Activated naive CD4-positive, alpha-beta T cell treated with anti-CD3 and anti-CD28 coated beads, Interleukin-2, amount 50 U/mL, for 16 hours (primary cell): ENCODE measurements at places on chromosomes 3 and 15.

DNA sequence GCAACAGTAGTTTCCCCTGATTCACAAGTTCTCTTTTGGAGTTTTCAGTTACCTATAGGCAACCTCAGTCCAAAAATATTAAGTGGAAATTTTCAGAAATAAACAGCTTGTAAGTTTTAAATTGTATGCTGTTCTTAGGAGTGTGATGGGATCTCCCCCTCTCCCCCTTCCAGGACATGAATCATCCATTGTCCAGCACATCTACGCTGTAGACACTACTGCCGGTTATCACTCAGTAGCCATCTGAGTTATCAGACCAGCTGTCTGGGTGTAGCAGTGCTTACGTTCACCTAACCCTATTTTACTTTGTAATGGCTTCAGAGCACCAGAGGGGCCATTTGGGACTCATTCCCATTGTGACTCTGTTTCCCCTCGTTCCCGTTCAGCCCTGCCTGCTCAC is 96.7 kb upstream of the PLXNA1 start:
- DNase-seq: no peak

DNA sequence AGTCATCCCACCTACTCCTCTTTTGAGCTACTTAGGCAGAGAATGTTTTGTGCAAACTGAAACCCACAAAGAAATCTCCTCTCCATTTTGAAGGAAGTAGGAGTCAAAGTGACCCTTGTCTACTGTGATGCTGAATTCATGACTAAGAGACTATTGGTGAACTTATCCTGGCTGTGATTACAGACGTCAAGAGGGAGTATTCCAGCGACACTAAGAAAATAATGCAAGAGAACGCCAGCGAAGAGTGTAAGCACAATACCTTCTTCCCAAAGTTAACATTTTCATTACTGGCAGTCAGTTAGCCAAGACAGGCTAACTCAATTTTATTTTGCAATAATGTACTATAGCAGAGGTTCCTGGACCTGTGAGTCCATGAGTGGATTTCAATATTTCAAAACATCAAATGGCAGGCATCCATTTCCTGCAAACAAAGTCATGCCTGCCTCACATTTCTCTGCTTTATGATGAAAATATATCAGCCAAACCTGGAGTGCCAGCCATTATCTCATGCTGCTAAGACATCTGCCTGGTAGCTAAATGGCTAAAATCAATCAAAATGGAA is 59.0 kb downstream of the CTNNB1 start:
- DNase-seq: no peak

DNA sequence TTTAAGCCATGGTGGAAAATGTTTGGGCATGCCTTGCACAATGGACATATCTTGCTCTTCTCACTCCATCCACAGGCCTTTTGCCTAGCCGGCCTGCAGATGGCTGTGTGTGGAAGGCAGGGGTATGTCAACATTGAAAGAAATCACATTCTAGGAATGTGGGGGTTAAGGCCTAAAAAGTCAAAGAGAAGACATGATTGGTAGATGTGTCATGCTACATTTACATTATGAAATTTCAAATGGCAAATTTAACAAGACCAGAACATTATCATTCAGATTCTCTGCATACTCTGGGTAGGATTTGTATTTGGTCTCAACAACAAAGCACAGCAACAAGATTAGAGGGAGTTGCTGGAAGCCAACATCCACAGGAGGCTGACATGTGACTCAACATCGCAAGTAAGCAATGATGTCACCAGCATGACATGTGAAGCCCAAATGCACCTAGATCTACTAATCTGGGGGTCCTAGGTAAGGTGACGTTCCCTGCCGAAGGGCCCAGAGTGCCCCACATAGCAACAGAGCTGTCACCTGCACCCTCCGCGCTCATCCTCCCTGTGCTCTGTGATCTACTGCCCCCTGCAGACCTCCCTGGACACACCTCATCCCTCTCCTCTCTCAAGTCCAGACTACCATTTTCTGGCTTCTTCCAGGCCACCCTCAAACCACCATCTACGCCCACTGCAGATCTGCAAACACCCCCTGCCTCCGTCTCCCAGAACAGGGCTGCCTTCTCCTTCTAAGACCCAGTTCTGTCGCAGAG is 39.4 kb downstream of the CLDN18 start:
- DNase-seq: no peak

GRCh38 chr3:197362081-197362480 is 63.7 kb upstream of the DLG1 start:
- DNase-seq: no peak

DNA sequence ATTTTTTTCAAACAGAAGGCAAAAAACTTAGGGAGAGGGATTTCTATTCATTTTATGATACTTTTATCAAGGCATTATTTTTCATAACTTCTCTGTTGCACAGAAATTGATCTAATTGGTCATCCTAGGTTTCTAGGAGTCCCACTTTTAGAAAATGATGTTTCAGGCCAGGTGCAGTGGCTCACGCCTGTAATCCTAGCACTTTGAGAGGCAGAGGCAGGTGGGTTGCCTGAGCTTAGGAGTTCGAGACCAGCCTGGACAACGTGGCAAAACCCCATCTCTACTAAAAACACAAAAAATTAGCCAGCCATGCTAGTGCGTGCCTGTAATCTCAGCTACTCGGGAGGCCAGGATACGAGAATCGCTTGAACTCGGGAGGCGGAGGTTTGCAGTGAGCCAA is 2.8 kb downstream of the LACTB start:
- no peak for DNase-seq

GRCh38 chr3:122929188-122930062 is 98.1 kb downstream of the SEMA5B start:
- no peak for DNase-seq

DNA sequence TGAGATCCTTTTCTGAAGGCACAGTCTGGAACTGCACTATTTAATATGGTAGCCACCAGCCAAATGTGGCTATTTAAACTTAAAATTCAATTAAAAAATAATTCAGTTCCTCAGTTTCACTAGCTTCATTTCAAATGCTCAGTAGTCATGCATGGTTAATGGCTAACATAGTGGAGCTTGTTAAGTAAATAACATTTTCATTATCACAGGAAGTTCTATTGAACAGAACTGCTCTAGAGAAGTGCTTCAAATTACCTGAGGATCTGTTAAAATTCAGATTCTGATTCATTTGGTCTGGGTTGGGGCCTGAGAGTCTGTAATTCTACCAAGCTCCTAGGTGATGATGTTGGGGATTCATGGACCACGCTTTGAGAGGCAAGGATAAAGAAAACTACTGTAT is 109.6 kb upstream of the THRB start:
- no peak for DNase-seq

DNA sequence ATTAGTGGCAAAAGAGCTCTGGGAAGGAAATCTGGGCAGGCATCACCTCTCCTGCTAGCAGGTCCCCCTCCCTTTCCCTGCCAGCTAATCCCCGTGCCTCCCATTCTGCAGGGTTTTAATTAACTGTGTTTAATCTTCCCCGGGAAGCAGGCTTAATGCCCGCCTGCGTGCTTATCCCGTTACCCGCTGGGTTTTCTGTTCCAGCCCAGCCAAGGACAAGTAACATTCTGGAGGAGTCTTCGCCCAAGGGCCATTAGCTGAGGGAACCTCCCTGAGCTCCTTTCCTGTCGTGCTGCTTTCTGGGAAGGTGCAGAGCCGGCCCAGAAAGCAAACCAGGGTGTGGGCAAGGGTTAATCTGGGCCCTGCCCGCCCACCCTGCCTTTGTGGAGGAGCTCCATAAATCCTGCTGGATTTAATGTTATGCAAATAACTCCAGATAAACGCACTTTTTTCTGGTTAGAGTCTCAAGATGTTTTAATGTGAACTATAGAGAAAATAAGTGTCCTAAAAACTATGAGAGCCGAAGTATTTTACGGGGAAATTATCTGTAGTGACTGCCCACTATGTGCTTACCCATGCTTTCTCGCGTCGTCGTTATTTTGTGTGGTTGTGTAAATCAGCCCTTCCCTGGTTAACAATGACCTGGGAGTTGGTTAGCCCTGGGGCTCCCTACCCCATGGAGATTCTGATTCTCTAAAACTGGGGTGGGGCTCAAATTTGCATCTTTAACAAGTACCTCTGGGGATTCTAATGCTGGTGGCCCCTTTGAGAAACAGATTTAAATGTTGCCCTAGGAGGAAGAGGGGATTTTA is 25.9 kb downstream of the TRIM71 start:
- DNase-seq: no peak

GRCh38 chr15:40477642-40478327 is 7.0 kb downstream of the CHST14 start:
- DNase-seq: no peak

DNA sequence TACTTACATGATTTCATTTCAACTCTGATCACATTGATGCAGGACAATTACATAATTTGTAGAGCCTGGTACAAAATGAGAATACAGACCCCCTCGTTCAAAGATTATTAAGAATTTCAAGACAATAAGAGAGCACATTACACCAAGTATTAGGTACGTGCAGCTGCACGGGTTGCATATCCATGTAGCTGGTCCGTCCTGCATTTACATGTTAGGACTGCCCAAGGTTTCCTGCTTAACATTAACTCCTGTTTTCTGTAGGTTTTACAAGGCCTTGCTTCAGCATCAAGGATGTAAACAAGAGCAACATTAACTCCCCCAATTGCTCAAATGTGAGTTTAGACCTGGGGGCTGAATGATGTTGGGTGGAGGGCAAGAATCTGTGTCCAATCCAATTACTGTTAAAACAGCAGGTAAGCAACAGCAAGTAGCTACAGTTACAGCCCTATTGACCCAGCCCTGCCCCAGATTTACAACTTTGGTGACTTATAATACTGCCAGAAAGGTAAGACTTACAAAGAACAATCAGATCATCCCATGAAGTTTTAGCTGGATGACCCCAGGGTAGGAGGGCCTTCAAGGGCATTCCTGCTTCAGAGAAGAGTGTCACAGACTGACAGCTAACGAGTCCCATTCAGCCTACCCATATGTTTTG is 127.4 kb upstream of the PPP2R3A start:
- no peak for DNase-seq

GRCh38 chr3:124360563-124360962 is 368.6 kb upstream of the ROPN1 start:
- DNase-seq: no peak

DNA sequence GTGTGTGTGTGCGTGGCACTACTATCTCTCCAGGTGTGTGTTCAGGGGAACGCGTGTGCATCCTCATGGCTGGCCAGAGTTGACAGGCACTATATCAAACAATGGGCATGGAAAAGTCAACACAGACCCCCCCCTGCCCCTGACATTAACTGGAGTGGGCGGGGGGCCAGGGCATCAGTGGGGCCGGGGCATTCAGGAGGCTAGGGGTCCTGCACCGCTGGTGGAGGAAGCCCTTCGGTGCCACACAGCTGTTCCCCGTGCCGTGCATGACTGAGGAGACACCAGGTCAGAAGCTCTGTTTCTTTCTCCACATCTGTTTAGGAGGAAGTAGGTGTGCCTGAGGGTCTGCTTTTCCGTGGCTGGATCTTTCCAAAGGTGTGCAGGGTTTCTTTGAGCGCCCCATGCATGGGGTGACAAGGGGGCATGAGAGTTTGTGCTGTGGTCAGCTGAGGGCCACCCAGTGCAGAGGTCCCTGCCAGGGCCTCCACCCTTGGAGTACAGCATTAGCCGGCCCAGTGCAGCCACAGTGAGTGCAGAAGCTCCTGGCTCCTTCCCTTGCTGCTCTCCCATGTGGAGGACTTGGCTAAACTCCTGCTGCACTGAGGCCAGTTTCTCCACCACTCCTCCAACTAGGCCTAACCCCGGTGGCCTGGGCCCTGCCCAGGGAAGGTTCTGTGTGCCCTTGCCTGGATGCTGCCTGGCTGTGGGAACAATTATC is 7.5 kb downstream of the C3orf22 start:
- no peak for DNase-seq

DNA sequence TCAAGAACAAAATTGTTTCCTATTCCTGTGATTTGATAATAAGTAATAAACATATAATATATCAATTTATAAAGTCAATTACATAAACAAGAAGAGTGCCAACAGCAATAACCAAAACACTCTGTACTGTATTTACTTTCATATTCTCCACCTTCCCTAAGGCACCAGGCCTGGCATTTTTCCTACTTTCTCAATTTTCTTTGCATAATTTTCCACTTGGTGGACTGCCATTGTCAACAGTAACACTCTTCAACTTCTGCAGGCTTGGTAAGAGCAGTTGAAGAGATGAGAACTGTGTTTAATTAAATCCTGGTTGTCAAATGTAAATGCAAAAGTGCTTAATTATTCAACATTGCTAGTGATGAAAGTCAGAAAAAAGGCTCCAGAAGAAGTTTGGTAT is 229.8 kb upstream of the PLSCR5 start:
- DNase-seq: no peak

DNA sequence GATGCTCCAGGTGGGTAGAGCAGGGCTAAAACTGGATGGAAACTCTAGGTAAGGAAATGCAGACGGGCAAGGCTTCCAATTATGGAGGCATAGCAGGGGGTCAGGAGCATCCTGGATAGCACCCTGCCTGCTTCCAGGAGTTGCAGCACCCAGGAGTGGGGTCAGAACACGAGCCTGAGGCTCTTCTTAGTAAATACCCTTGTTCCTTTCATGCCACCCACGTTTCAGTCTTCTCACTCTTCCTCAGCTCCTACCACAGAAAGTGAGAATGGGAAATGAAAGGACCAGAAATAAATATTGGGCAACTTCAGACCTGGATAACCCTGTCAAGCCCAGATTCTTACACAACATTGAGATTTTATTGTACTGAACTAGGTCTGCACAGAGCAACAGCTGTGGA is 16.4 kb downstream of the CCR1 start:
- DNase-seq: no peak

DNA sequence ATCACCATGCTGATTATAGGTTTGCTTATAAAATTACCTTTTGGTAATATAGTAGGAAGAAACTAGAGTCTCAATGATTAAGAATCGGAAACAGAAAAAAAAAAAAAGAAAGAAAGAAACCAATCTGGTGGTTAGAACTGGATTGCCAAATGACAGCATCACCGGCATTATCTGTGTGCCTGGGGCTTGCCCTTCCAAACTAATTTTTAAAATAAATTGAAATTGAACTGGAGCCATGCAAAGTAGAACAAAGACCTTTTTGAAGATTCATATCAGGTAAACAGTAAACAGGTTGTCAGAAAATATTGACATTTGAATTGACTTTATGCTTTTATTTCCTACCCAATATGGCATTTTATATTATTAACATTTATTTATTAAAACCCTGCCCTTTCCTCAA is 11.2 kb upstream of the CPB1 start:
- no peak for DNase-seq

- DNase-seq: no peak
Measured at GRCh38 chr3:160870327-160870726, 114.3 kb downstream of the PPM1L start.

DNA sequence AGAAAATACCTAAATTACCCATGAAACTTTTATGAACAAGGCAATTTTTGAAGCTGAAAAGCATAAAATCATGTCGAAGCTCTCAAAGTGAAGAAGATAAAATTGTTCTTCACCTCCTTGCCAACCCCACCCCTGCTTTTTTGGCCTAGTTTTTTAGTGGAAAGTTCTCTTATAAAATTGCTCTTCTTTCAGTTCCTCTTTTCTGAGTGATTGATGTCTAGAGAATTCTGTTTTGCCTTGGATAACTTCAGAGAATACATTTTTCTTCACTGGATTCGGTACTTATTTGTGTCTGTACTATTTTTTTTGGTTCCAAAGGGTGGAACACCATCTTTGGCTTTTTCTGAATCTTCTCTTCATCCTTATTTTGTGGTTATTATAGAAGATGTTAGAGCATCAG is 25.0 kb upstream of the PYDC2 start:
- no peak for DNase-seq

- DNase-seq: no peak
Measured at GRCh38 chr3:23402728-23403492, 199.8 kb downstream of the UBE2E2 start.
